SHP77 treated with DMSO at 0.1 percent for 48 hours (cell line): ENCODE measurements at places on chromosomes 6 and 20.

DNA sequence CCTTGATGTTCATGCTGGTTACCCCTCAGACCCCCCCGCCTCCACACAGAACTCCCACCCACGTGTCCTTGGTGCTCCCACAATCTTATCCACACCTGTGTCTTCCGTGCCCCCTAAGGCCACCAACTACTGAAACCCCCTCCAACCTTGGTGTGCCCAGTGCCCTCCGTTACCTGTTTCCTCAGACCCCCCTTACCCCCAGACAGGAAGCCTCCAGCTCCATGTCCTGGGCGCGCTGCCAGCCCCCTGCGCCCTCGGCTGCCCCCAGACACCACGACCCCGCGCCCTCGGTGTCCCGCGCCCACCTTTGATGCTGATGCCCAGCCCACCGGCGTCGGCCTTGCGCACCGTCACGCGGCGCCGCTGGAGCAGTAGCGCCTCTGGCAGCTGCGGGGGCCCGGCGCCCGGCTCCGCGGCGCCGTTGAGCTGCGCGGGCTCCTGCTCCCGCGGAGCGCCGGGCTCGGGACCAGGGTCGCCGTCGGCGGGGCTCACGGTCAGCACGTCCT, 504 bp downstream of the SNTA1 start:
- no peak for DNase-seq

DNA sequence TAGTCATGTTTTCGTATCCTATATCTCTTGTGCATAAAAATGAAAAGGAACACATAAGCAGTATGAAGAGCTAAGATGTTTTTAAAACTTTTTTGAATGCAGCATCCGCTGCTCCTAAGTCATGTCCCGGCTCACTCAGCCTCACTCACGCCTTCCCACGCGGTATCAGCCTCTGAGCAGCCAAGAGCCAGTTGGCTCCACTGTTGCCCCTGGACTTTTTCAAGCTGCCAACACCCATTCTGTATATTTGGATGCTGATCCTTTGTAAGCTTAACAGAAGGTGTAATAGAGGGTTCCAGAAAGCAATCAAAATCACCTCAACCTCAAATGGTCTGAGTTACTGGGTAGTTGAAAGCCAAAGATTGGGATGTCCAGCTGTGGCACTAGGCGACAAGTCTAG, 139.3 kb downstream of the TTLL2 start:
- no peak for DNase-seq

DNA sequence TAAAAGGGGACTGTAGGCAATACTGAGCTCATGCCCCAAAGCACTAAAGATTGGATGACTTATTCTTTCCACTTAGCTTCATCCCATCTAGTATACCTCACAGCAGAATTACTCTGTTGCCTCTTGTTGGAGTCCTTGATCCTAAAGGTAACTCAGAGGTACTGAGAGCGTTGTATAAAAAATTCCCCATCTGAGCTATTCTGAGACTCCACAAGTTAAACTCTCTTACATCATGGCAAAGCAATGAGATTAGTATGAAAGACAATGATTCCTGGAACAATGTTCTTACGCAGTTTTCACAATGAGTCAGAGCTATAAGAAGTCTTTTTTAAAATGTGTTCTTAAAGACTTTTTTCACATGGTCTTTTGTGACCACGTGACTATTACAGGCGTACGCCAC, 370.1 kb downstream of the ADGRB3 start:
- no peak for DNase-seq

DNA sequence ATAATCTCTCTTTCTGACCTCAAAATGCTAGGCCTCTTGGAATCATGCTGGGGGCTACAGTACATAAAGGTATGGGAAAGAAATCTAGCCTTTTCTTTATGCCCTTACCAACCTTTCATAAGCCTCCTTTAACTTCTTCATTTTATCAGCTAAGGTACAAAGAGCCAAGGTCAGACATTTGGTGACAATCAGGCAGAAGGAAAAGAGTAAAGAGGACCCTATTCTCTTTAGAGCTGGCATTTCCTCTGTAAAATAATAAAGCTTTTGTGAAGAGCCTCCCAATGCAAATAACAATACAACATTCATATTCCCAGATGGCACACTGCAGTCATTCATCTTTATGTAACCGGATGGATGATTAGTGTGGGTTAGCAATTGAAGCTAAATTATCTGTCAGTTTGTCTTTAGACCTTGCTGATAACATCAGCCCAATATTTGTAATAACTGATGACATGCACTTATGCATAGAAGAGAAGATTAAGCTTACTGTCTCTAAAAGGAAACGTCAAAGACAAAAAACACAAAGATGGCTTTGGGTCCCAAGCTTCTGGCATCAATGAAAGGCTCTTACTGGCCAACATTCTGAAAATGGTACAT, 163.1 kb downstream of the IBTK start:
- DNase-seq = peak; percentile 47

GRCh38 chr20:63626424-63627128, at the start of gene GMEB2:
Gene GMEB2, minus strand, starts transcription at chr20:63627101. Its CDS starts 7,704 bp downstream, at chr20:63619397.
- DNase-seq = peak; percentile 75

- no peak for DNase-seq
Measured at GRCh38 chr20:35344354-35344837, 52.2 kb upstream of the FAM83C start.

GRCh38 chr6:30327232-30327746, 562 bp downstream of the TRIM39 start:
- DNase-seq = no peak

DNA sequence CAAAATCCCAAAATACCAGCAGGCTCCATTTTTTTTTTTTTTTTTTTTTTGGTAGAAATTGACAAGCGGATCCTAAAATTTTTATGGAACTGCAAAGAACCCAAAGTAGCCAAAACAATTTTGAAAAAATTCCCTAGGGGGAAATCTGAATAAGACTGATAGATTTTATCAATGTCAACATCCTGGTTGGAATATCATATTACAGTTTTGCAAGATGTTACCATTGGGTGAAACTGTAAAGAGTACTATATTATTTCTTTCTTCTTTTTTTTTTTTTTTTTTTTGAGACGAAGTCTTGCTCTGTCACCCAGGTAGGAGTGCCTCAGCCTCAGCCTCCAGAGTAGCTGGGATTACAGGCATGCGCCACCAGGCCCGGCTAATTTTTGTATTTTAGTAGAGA, 29.4 kb upstream of the BEND3 start:
- DNase-seq = no peak

DNA sequence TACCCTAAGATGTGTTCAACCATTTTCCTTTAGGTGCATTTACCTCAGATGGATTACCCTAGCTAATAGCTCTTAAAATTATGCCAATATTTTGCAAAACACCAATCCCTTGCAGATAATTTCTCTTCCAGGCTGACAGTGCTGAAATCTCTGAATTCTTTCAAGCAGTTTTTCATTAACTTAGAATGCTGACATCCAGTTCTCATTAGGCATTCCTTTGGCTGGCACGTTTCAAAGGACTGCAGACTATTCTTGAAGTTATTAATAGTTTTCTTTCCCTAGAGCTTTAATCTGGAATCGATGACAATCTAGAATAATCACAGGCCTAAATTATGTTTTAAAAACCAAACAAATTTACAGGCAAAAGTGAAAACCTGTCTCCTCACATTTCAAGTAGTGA, 68.3 kb downstream of the SMLR1 start:
- no peak for DNase-seq

- no peak for DNase-seq
Measured at GRCh38 chr6:1609041-1609647, 571 bp upstream of the FOXC1 start.

GRCh38 chr6:31567531-31568370, 4.3 kb upstream of the LTA start:
- DNase-seq = no peak

DNA sequence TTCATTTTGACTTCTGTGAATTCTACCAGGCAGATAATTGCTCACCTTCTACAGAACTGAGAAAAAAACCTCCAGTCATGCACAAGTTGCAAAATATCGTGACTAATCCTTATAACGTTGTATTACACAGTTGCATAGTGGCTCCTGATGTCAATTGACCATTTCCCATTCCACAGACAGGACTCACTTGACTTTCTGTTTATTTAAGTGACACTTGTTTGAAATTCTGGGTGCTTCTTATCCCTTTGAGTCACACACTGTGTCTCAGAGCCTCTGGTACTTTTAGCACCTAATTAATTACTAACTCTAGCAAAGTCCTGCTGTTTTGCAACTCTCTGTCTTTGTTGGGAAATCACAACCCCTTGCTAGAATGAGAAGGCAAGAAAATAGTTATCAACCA, 16.2 kb upstream of the RSPO3 start:
- no peak for DNase-seq

GRCh38 chr6:29702519-29703103, 20.6 kb upstream of the HLA-F start:
- no peak for DNase-seq

GRCh38 chr6:139392794-139393193, 18.3 kb upstream of the CITED2 start:
- DNase-seq = no peak

- peak; percentile 12 for DNase-seq
Measured at GRCh38 chr20:10672624-10673127, 1.1 kb downstream of the JAG1 start.
